ENCODE measurements at places on chromosomes 7 and 10.

DNA sequence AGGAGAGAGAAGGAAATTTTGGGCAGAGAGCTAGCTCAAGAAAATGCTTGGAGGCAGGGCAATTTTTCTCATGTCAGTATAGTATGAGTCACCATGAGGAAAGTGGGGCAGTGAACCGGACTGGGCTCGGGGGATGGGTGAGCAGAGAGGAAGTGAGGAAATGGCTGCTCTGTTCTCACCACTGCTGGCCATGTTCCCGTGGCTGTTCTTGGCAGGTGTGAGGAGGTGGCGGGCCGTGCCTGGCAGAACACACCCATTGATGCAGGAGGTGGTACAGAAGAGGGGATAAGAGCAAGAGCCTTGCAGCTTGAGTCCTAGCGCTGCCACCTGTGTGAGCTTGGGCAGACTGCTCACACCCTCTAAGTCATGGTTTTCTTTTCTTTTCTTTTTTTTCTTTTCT is 304.4 kb upstream of the LYZL1 start:
- peak; percentile 80 for DNase-seq

- DNase-seq: no peak
These were observed 749.1 kb upstream of the LRRTM3 start for GRCh38 chr10:66176772-66177171.

- peak; percentile 1 for DNase-seq
These were observed 240.2 kb downstream of the ADAM12 start for GRCh38 chr10:126147866-126148587.

DNA sequence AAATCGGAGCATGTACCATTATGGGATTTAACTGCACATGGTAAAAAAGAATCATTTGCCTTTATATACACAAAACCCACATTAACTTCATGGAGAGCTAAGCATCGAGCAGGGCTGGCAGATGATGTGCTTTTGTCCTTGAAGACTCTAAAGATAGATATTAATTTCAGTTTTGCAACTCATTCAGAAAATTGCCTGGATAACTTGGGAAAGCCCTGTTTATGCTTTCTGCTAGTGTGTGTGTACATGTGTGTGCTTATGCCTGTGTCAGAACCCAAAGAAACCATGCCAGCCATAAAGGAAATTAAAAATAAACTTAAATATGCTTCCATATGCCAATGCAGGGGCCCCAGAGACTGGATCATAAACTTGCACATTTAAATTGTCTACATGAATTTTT is 640.0 kb downstream of the PARD3 start:
- DNase-seq: no peak

DNA sequence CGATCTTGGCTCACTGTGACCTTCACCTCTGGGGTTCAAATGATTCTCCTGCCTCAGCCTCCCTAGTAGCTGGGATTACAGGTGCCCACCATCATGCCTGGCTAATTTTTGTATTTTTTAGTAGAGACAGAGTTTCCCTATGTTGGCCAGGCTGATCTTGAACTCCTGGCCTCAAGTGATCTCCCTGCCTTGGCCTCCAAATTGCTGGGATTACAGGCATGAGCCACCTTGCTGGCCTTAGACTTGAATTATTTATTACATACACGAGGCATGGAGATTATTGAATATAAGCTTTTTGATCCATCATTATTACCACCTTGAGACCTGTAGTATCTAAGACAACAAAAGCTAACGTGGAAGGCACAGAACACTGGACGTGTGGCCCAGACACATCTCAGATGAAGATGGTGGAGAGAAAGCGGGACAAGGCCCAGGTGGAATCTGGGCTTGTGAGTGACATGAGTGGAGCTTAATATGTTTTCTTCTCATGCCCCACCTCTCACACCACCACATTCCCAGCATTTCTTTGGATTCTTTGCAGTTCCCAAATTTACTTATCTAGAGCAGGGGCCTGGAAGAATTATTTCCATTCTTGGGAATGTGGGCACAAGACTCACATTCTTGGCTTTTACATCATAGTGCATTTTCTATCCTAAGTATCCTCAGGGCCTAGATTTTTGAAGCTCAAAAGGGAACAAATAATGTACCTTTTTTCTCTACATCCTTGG is 76.6 kb downstream of the SUGCT start:
- DNase-seq: no peak

DNA sequence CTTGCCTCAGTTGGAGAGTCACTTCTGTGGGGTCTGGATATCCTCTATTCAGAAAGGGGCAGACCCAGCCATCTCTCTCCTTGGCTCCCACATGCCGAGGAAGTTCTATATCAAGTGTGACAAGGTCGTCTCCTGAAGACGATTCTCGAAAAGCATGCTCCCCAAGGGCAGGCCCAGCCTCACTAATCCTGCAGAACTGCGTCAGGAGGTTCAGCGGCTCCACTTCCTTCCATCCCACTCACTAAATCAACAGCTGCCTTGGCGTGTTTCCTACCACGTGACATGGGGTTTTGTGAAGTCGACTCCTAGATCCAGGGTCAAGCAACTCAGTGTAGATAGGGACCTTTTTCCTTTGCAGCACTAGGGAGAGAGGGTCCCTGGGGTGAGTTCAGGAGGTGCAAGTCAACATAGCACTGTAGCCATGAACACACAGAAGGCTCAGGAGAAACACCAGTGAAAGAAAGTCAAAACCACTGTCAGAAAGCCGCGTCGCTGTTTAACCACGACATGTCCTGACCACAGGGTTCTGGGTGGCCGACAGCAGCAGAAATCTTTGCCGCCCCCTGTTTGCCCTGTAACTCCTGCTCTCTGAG is 156.4 kb downstream of the PRPF18 start:
- DNase-seq: no peak

DNA sequence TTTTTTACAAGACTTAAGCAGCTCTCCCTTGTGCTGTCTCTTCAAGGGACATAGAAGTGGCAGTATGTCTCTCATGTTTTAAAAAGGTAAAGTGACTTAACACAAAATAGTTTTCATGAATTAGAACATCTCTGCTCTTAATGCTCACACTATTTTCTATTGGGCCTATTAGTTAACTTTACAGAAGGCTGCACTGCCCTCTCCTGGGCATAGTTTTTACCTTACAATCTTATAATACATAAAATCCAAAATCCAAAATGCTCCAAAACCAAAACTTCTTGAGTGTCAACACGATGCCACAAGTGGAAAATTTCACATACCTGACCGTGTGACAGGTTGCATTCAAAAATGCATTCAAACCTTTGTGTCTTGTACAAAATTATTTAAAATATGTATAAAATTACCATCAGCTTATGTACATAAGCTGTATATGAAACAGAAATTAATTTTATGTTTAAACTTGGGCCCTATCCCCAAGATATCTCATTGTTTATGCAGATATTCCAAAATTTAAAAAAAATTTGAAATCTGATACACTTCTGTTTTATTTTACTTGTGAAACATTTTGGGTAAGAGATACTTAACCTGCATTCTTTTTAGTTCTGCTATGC is 25.8 kb downstream of the TES start:
- DNase-seq: peak; percentile 52

- no peak for DNase-seq
These were observed 163.7 kb upstream of the CDC14C start for GRCh38 chr7:48760528-48761265.

DNA sequence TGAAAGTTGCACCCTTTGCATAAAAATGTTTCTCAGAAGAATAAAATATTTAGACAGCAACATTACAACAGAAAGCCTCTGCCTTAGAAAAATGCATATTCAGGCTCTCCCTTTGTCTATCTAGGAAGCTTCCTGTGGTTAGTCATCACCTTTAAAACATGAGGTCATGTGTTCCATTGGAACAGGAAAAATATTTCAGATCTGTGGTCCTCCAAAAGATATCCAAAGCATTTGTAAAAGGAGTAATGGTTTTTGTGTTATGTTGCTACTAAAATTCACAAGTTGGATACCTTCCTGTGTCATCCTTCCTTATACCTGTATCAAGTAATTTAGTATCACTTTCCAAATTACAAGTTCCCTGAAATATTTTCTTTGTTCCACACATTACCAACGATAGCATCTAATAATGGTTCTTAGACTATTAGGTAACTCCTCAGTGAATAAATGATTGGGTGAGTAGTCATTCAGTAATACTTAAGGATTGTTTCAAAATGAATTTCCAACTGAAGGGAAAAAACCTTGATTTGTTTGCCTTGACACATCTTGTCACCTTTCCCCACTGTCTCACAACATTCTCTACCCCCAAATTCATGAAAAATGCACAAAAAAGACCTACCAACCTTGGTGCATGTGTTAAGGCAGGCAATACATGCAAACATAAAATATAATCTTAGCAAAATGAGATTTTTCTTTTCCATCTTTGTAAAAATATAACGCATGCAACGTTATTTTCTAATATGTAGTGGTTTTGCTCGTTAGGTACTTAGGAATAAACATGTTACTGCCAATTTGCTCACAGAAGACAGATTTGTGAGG is 19.7 kb upstream of the RHOBTB1 start:
- no peak for DNase-seq

DNA sequence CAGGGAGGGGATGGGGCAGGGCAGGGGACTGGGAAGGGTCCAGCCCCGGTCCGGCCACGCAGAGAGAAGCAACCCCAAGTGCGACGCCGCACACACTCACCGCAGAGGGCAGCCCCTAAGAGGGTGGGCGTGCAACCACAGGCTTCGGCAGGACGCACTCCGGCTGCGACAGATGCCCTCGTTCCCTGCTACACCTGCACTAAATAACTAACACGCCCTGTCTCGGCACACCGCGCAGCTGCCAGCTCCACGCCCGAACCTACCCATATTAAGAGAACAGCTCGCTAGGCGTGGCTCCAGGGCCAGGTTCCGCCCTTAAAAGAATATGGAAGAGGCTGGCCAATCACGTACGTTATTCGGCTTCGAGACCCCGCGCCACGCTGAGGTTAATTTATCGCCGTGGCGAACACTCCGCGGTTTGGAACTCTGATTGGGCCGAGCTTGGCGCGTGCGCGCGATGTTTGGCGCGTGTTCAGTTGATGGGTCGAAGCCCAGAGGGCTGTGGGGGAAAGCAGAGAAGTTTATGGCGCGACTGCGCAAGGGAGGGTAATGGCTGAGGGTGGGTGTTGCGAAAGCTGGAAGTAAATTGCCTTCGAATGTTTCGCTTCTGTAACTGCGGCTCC is 91.1 kb downstream of the OR13A1 start:
- peak; percentile 31 for DNase-seq

- DNase-seq: no peak
These were observed 68.9 kb upstream of the CHCHD3 start for GRCh38 chr7:133150760-133151159.

DNA sequence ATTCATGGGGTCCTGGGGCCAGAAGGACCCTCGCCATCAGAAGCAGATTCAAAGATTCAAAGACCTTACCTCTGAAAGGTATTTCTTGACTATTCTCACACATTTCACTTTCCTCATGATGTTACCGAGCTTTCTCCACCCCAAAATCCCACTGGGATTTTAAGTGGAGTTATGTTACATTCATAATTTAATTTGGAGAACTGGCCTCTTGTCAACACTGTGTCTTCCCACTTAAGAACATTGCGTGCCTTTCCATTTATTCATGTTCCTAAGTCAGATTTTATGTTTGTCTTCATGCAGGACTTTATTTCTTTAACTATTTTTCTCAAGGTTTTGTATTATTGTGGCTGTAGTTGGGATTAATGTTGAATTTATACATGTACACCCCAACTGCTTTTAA is 123.5 kb upstream of the BMPER start:
- no peak for DNase-seq

DNA sequence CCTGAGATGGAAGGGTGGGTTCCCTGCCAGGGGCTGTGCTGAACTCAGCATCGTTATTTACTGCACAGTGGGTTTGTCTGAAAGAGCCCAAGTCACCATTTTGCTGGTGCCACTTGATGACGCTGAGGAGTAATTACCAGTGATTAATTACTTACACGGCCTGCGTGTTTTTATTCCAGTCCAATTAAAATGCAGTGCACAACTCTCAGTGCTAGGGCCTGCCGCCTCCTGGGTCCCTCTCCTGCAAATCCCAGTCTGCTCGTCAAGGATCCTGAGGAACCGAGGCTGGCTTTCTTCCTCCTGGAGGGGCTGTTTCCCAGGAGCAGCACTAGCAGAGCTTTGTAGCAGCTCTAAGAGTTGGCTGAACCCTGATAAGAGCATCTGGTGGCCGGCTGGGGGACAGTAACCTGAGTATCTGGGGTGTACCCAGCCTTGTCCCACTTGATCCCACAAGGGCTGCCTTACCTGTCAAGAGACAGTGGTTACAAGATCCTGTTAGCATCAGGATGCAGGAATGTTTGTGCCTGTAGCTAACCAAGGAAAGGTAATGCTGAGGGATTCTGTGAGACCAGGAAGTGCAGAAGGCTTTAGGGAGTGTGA is 45.1 kb upstream of the LRRC4 start:
- DNase-seq: no peak

GRCh38 chr10:44703241-44704155 is 207.6 kb upstream of the TMEM72 start:
- peak; percentile 11 for DNase-seq

GRCh38 chr10:63866747-63867140 is 345.5 kb downstream of the REEP3 start:
- DNase-seq: peak; percentile 41

- DNase-seq: peak; percentile 22
These were observed 125.2 kb downstream of the DOCK4 start for GRCh38 chr7:112080978-112081377.

GRCh38 chr7:98551611-98552273 is 65.3 kb upstream of the NPTX2 start:
- peak; percentile 69 for DNase-seq

DNA sequence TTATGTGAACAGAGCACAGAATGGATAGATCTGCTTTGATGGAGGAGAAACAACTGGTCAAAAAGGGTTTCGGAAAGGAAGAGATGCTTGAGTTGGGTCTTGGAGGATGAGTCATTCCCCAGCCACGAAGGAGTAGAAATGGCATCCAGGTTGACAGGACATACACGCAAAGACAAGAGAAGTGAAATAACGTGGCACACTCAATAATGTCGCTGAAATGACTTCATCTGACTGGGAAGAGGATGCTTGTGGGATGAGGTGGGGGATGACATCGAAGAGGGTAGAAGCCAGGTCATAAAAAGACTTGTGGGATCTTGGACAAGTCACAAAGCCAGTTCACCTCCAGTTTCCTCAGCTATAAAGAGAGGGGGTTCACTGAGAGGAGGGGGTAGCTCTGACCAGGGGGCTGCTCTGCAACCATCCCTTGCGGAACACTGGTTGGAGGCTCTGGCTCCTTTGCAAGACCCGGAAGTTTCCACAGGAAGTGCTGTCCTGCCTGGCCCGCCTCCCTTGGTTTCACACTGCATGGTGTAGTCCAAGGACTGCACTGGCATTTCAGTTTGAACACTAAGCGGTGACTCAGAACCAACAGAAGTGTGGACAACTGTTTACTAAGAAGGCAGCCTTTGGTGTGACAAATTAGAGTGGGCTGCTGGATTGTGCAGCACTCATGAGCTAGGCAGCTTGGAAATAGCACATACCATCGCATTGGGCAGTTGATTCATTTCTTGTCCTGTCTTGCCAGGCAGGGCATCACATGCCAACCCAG is 189.9 kb upstream of the ADO start:
- DNase-seq: no peak

- DNase-seq: no peak
These were observed 6.1 kb downstream of the PFKFB3 start for GRCh38 chr10:6208799-6209235.

Measured in LoVo (cell line).